Suprapubic skin (tissue), 4 donors: ENCODE measurements at places on chromosomes 11 and 22.

DNA sequence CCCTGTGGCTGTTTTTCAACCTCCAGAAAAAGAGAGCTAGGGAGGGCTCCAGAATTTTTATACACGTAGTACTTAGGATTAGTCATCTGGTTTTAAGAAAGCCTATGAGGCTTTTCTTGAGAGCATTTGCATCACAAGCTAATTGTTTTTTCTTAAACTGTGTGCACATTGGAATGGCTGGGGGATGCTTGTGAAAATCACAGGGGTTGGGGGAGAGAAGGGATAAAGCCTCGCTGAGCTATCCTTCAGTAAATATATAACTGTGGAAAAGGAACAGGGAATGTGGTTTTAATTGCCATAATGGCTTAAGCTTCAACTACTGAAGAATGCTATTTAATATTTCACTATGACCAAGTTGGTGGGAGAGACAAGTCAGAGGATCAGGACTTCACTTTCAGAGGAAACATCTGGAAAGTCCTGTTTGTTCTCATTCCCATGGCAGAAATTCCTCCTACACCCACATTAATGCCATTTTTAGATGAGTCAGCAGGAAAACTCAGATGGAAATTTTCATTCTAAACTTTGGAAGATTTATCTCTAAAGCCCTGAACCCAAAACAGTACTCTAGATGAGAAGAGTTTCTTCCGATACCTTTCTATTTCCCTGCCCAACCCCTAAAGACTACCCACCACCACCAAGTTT lies 591.3 kb downstream of the LRRC4C start:
- DNase-seq = no peak

DNA sequence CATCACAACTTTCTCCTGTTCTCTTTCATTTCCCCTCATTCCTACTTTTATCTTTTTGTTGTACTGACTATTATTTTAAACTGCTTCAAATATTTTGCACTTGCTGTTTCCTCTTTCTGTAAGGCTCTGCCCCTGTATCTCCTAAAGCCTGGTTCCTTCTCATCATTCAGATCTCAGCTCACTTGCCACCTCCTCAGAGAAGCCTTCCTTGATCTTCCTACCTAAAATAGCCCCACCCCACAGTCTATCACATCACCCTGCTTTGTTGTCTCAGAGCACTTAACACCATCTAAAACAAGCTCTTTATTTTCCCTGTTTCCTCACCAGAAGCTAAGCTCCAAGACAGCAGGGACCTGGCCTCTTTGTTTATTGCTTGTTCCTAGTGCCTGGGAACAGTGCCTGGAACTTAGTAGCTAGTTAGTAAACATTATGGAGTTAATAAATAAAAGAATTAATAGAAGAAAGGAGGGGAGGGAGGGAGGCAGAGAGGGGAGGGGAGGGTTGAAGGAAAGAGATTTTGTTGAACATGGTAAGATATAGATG lies 2.5 kb upstream of the STK33 start:
- no peak for DNase-seq

- DNase-seq = peak; percentile 76
Measured at GRCh38 chr11:117809236-117810055, 12.4 kb upstream of the DSCAML1 start.

DNA sequence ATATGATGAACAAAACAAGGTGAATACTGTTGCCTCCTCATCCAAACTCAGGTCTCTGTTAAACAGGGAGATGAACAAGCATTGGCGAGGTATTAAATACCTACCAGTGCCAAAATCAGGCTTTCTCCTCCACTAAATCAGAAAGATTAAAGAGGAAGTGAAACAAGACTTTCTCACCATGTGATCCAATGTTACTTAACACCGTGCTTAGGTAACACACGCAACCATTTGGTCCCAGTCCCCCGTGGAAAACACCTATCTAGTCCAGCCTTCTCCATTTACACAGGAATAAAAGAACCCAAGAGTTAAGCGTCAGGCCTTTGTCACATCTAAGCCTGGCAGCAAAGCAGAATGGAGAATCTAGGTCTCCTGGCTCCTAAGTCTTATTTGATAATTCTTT lies 34.5 kb downstream of the TENM4 start:
- DNase-seq = no peak

DNA sequence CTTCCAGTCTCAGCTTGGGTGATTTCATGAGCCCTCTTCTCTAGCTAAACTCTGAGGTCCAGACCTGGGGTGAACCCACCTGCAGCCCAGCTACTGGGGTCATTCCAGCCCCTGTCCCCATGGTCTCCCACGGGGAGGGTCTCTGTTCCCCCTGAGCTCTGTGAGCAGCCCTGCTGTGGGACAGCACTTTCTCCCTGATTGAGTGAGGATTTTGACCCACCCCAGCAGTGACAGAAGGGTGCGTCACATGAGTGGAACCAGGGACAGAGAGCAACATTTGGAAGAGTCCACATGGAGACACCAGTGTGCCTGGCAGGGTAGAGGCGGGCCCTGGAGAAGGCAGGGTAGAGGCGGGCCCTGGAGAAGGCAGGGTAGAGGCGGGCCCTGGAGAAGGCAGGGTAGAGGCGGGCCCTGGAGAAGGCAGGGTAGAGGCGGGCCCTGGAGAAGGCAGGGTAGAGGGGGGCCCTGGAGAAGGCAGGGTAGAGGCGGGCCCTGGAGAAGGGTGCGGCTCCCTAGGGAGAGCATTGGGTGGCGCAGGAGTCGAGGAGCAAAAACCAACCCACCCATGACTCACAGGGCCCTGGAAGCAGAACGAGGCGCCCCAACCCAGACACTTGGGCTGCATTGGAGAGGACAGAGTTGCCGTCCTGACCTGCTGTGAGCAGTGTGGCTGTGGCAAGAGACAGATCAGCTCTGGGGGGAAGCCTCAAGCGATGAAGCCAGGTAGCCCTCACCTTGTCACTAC lies 227.7 kb upstream of the B3GAT1 start:
- DNase-seq = no peak

- no peak for DNase-seq
Measured at GRCh38 chr11:12220305-12220704, 109.9 kb downstream of the MICAL2 start.

DNA sequence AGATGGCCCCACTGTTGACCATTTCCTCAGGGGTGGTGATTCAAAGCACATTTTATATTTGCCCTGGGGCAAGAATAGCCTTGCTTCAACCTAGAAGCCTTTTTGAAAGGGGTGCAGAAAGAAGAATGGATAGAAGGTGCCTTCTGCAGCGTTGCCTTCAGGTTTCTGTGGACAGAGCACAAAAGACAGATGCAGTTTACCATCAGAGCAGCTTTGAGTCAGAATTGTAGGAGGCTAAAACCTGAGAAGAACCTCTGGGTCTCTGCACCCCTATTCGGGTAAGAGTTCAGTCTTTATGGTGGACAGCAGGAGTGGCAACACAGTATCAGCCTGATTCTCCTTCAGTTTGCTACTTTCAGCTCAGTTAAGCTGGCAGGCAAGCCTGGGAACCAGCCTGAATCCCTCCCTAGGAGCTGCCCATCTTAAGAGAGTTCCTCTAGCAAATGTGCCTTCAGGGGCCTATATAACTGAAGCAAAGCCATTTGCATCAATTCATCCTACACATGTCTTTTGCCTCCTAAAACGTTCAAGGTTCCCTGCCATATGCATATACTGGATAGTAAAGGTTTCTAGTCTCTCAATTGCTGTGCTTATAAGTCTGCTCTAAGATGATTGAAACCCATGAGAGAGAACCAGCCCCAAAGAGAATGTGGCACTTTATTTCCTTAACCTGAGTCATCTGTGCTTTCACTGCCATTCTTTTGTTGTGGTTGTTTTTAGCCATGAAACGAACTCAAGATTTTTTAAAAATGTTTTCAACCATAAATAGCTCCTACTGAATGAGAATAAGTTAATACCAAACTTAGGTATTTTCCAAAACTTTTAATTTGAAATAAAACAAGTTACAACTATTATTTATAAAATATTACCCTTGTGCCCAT lies 123.0 kb downstream of the TRIM44 start:
- DNase-seq = no peak
